Foreskin melanocyte (primary cell): ENCODE measurements at places on chromosomes 7 and 10.

DNA sequence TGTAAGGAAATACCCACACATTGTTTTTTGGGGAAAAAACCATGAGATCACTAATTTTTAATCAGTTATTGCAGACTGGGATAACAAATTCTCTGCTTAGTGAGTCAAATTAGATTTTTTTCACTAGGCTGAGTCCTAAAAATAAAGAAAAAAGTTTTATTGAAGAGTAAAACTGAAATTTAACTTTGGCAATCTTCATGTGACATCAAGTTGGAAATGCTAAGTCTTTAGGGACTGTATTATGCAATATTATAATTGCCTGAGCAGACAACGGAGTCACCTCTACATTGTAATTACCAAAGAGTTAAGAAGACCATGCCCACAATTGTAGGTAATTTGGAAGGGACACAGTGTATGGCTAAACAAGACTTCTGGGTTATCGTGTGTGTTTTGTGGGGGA is 2.2 kb upstream of the CLEC5A start:
- no peak for DNase-seq

GRCh38 chr10:115882021-115882420 is 391.0 kb downstream of the GFRA1 start:
- no peak for DNase-seq

DNA sequence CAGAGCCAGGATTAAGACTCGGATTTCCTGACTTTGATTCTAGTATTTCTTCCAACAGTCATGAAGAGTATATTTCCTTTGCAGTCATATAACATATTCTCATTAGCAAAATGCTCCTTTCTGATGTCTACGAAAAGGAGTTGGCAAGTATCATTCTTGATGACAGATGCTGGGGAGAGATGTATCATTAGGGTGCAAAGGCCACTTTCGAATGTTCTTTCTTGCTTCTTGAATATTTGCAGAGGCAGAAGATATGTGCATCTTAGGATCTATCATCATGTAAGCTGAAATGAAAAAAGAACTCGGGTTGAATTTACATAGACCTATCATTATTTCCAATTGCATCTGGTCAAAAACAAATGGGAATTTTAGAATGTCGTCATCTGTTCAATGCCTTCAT is 294.4 kb downstream of the BAMBI start:
- no peak for DNase-seq

DNA sequence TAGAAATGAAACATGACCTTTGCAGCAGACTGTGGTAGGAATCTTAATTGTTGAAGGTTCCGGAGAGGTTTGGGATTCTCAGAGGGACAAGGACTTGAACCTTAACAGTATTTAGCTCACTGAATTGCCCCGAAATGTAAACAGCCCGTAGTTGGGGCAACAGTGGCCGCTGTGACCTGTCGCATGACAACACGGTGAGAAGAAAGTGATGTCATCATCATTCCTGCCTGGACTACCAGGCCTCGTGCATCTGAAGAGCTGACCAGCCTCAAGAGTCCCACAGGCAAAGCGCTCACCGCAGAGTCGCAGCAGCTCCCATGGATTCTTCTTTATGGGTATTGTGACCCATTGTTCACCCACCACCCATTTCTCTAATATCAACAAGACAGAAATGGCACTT is 250.6 kb downstream of the KLF6 start:
- no peak for DNase-seq

- DNase-seq: peak; percentile 80
These were observed 68.1 kb upstream of the CDK6 start for GRCh38 chr7:92904244-92905131.
